ENCODE measurements at places on chromosomes 5 and 9. TPM values are rescaled to one million over a fixed set of nuclear protein-coding genes. Genes with fewer than 3 reads are reported as not detected.
A peak's percentile ranks its signal among the peaks of the same experiment; 100 is the strongest.

MARCOL gene
- not detected for total RNA-seq

GRCh38 chr9:101736717-101737116, 1.7 kb downstream of the GRIN3A start:
- DNase-seq, result peak; percentile 24

DNA sequence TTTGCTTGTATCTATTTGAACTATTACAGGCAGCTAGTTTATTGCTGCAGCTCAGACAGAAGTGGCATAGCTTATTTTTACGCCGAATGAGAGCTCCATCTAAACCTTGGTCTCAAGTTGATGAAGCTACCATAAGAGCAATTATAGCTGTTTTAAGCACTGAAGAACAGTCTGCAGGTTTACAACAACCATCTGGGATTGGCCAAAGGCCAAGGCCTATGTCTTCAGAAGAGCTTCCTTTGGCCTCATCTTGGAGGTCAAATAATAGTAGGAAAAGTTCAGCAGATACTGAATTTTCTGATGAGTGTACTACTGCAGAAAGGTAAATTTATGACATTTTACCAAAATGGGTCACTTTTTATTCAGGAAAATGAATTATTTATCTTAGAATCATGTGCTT, 67.9 kb downstream of the YTHDC2 start:
- no peak for DNase-seq

GRCh38 chr5:34501016-34501415, 155.1 kb upstream of the RAI14 start:
- no peak for DNase-seq

GRCh38 chr9:489198-490197, 274.8 kb downstream of the DOCK8 start:
- DNase-seq, result no peak

All from left colon (tissue), 2 donors.